ENCODE measurements at places on chromosomes 5 and 9.

- no peak for DNase-seq
Measured at GRCh38 chr5:149616727-149617285, 35.5 kb downstream of the ARHGEF37 start.

- DNase-seq = no peak
Measured at GRCh38 chr5:54469622-54470021, 14.1 kb downstream of the HSPB3 start.

DNA sequence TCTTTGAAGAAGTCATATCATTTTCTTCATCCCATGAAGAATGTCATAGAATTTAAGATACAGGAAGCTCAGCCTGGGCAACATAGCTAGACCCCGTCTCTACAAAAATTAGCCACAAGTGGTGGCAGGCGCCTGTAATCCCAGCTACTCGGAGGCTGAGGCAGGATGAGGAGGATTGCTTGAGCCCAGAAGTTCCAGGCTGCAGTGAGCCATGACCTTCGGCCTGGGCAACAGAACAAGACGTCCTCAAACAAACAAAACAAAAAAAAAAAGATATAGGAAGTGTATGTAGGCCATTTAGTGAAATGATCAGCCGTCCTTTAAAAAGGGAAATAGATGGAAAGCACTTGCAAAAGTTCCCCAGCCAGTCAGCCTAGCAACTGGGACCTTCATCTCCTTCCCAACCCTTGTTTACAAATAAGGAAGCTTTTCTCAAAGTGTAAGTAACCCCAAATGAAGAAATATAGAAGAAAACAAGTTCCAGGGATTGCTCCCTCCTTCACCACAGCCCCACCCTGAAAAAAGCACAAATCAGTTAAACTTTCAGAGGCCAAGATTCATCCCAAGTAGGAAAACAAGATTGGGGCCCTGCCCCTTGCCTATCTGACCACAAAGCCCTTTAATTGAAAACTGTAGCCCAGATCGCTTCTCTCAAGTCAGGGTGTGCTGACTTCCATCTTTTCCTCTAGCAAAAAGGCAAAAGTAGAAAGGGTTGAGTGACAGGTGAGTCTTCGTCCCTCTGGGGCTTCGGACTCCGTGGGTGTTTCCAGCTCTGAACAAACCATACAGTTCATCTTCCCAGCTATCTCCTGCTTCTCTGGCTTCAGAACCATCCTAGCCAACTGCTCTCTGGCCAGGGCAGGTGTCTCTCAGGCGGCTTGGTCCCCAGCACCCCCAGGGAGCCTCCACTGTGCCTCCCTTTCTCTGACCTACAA, 1.2 kb downstream of the SLC31A2 start:
- DNase-seq = no peak

- no peak for DNase-seq
Measured at GRCh38 chr5:77873239-77873638, 97.1 kb upstream of the TBCA start.

GRCh38 chr9:34956648-34957047, 1.4 kb upstream of the PHF24 start:
- no peak for DNase-seq

GRCh38 chr5:143771189-143771588, 40.8 kb upstream of the HMHB1 start:
- DNase-seq = no peak

GRCh38 chr5:132872788-132873118, 715 bp upstream of the LEAP2 start:
- no peak for DNase-seq

DNA sequence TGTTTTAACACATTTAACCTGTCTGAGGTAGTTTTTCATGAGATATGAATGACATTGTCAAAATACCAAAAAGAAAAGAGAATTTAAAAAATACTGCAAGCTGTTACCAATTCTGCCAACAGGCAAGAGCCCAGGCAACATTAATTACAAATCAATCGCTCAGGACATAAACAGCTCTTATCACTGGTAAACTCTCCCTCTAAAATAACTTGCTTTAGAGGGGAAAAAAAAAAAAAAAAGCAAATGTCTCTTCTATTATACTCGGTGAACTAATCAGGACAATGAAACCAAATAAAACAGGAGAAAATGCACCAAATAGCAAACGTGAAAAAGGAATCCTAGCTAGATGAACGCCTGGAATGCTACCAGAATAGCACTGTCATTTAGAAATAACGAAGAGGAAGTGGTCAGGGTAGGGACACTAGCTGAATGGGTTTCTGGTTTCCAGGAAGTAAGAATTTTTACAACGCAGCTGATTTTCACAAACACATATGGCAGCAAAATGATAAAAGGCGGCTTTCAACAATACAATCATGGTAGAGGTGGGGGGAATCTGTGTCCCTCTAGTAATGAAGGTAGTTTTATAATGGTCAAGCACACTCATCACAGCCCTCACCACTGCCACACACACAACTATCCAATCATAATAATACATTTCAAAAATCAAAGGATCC, 94.9 kb downstream of the DENND1A start:
- DNase-seq = no peak

DNA sequence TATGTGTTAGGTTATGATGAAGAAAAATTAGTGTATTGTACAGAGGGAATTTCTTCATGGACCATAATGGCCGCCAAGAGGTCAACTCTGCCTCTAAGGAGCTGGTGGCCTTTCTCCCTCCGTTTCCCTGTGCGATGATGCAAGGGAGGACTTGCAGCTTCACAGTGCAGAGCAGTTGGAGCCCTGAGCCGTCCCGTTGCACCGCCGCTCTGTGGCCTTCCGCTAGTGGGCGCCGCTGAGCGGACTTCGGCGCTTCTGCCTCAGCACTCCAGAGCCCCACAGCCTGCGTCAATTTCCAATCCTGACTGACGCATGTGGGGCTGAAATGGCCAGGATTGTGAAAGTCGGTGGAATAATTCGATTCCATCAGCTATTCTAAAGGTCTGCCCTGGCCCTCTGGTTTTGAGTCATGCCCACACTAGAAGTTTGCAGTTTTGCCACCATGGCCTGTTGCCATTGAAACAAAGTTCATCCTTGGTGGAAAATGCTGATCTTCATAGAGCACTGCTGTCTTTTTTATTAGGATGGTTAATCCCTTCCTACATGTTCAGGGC, 22.7 kb upstream of the LECT2 start:
- DNase-seq = peak; percentile 76

- peak; percentile 55 for DNase-seq
Measured at GRCh38 chr5:146079695-146080373, 25.5 kb downstream of the PLAC8L1 start.

- no peak for DNase-seq
Measured at GRCh38 chr5:56091664-56092063, 96.9 kb upstream of the IL6ST start.

DNA sequence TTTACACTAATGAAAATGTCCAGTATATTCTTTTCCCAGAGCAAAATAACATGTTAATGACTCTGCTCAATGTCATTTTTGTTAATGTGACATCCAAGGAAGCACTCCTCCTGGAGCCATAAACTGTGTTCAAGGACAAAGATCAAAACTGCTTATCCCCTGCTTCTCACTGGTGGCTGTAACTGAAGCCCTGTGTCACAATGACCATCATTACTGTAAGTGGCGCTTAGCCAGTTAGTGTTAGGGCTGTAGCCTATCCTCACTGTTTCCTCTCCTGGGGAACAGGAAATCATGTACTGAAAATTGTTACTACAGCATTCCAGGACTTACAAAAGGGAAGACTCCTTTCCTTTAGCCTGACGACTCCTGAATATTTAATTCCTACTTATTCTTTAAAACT, 71.7 kb upstream of the COX7C start:
- DNase-seq = no peak

DNA sequence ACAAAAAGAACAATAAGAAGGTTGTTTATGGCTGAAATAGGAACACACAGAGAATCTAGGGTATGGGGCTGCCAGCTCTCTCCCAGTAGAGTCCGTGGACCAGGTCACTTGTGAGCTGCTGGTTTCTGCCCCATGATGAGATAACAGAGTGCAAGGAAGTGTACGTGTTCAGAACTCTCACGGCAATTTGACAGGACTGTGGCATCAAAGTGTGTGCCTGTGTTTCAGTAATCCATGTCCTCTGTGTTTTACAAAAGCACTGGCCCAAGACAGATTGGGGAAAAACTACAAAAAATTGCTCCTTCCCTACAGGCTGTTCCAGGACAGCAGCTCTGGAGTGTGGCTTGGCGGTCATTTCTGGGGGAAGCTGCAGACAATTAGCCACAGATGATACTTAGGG, 184.6 kb downstream of the AUH start:
- no peak for DNase-seq

DNA sequence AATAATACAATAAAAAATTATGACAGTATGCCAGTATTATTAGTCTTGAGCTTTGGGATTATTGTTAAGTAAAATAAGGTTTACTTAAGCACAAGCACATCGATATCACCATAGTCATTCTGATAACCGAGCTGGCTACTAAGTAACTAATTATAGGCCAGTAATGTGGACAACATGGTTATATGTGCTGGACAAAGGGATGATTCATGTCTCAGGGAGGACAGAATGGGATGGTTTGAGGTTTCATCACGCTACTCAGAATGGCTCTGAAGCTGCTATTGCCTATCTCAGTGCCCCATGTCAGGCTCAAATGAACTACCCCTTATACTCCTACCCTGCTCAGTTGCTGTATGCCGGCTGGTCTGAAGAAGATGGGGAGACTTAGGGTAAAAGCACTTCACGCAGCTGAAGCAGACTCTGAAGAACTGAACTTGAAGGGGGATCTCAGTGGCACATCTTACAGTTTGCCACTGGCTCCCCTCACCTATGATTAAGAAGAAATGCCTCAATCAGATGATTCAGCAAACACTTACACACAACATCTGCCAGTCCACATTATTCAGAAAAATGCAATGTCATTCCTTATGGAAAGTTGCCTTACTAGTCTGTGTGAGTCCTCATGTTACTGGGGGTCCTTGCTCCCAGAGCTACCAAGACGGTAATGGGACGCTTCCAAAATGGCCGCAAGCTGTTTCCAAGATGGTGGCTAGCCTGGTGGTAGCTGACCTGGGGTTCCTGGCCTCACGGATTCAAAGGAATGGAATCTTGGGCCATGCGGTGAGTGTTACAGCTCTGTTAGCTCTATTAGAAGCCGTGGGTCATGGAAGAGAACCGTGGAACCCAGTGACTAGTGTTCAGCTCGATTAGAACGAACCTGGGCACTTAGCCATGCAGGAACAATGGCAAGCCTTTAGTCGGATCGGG, 1098.6 kb downstream of the TAF11L14 start:
- no peak for DNase-seq

GRCh38 chr5:143860211-143860610, 48.2 kb downstream of the HMHB1 start:
- no peak for DNase-seq

GRCh38 chr5:50853151-50853550, 186.7 kb downstream of the PARP8 start:
- no peak for DNase-seq

DNA sequence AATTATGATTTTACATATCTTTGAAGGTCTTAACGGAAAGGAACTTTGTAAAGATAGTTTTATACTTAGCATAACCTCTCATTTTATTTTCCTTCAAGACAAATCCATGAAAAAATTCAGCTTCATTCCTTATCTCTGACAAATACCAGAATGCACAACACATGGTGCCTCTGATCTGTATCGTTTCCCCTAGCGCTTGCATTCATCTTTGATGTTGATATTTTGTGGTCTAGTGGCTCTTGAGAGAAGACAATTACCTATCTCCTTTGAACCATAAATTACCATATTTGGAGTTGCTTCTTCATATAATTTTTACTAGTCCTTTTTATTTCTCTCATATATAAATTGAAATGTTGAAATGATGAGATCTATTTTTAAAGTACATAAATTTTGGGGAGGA, 551.3 kb downstream of the PDE4D start:
- DNase-seq = no peak

- no peak for DNase-seq
Measured at GRCh38 chr5:149126906-149127305, 14.4 kb upstream of the ABLIM3 start.

DNA sequence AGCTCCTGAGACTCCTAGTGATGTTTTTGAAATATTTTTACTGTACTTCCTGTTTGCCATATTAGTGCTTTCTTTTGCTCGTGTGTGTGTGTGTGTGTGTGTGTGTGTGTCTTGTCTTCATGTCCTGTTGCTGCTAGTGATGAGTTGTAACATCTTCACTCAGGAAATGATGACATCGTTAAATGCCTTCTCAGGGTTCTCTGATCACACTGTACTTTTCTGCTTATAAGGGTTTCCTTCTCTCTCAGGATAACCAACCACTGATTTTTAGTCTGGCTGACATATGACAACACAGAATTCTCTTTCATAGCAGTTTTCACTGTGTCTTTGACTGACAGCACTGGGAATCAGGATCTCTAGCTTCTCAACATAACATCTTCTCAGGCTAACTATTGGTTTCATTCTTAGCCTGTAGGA, 16.1 kb downstream of the SV2C start:
- no peak for DNase-seq

GRCh38 chr9:134267305-134267880, 58.9 kb upstream of the RXRA start:
- no peak for DNase-seq

GRCh38 chr9:93826209-93826608, 128.9 kb downstream of the BARX1 start:
- DNase-seq = no peak

GRCh38 chr9:22389271-22389670, 57.4 kb upstream of the DMRTA1 start:
- no peak for DNase-seq

- no peak for DNase-seq
Measured at GRCh38 chr5:3002230-3002629, 250.8 kb upstream of the IRX2 start.

DNA sequence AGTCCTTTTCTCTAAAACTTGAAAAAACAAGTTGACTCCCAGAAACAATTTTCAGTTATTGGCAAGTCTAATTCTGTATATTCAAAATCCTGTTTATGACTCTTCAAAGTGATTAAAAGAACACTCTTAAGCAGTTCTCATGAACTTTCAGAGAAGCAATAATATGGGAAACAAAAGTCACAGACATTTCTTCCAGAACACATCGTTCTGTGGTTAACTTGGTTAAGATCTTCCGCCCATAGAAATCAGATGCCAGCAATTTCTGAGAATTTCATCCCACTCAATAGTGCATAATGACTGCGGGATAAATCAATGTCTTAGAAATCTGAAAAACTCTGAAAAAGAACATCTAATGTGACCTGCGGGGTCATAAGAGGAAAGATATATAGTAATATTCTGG, 300.5 kb downstream of the COX7C start:
- DNase-seq = no peak

GRCh38 chr5:131416729-131417128, 152.9 kb downstream of the CDC42SE2 start:
- DNase-seq = no peak

DNA sequence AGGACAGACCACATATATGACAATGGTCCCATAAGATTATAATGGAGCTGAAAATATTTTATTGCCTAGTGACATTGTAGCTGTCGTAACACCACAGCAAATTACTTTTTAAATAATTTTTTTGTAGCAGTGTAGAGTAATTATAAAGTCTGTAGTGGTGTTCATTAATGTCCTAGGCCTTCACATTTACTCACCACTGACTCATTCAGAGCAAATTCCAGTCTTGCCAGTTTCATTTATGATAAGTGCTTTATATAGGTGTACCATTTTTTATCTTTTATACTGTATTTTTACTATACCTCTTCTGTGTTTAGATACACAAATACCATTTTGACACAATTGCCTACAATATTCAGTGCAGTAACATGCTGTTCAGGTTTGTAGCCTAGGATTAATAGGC, 67.6 kb downstream of the TLE4 start:
- peak; percentile 63 for DNase-seq

GRCh38 chr9:84368601-84369000, 28.0 kb upstream of the SLC28A3 start:
- no peak for DNase-seq

- DNase-seq = no peak
Measured at GRCh38 chr5:3103262-3103811, 351.9 kb upstream of the IRX2 start.

Measured in foreskin keratinocyte (primary cell).